ENCODE measurements at places on chromosomes 13 and 19. TPM values are rescaled to one million over a fixed set of nuclear protein-coding genes. Genes with fewer than 3 reads are reported as not detected.

The TMEM255B gene
- 1.8 TPM for total RNA-seq

The CYP2F1 gene
- not detected for total RNA-seq

The PRKD2 gene
- total RNA-seq = 21.9 TPM

The JUNB gene
- 171 TPM for total RNA-seq

The GRIK5 gene
- 0.23 TPM for total RNA-seq

The PSG7 gene
- not detected for total RNA-seq

The CNN2 gene
- total RNA-seq = 63.6 TPM

The AKAP8 gene
- 41.6 TPM for total RNA-seq

The FGF14 gene
- total RNA-seq = 0.04 TPM

The SBNO2 gene
- total RNA-seq = 64.7 TPM

The GNG7 gene
- total RNA-seq = 1.7 TPM

The CLEC17A gene
- total RNA-seq = 0.21 TPM

The CEACAM6 gene
- not detected for total RNA-seq

The KLK14 gene
- 0.85 TPM for total RNA-seq

The IZUMO4 gene
- total RNA-seq = 6.2 TPM

The DACH1 gene
- total RNA-seq = 0.49 TPM

The FAM216B gene
- not detected for total RNA-seq

The OR4F17 gene
- not detected for total RNA-seq

The ZNF578 gene
- 0.53 TPM for total RNA-seq

The ZNF492 gene
- total RNA-seq = 4.8 TPM

The IFNL1 gene
- not detected for total RNA-seq

The ZNF541 gene
- total RNA-seq = not detected

The ACP7 gene
- not detected for total RNA-seq

The IGFL4 gene
- total RNA-seq = not detected

The CGB8 gene
- total RNA-seq = not detected
